ENCODE measurements at places on chromosomes 1 and 21. TPM values are rescaled to one million over a fixed set of nuclear protein-coding genes. Genes with fewer than 3 reads are reported as not detected.

Gene OR2L3
- 0.13 TPM for total RNA-seq

DNA sequence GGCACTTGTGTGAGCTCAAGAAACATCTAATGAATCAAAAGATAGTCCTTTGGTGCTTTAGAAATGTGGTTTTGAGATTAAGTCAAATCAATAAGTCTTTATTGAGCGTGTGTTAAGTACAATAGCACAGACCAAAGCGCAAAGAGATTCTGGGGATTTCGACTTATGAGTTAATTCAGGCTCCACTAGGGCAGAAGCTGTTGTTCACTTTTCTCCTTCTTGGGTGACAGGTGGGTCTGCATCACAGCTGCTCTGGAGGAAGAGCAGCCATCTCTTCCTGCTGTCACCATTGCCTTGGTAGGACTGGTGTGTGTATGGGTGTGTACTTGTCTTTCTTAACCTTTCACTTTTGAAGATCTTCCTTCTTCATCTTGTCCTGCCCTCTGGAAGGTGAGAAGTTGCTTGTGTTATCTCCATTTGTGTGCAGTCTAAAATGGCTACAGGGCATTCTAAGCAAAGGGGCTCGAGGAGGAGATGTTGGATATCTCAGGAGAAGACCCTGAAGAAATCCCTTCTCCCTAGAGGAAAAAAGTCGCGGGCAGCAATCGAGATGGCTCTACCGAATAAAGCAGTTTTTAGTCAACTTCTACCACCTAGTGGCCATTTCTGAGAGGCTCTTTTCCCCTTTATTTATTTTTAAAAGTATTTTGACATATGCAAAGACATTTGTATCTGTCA, 22.9 kb upstream of the DISC1 start:
- no peak for DNase-seq

GRCh38 chr1:18530587-18531502, 50.1 kb downstream of the KLHDC7A start:
- DNase-seq: no peak

Gene PRELP
- 200 TPM for total RNA-seq

Gene AMY2A
- total RNA-seq: 1.5 TPM

Gene DESI2
- total RNA-seq: 19.3 TPM

Gene NBPF1
- total RNA-seq: 40.4 TPM

Gene BROX
- 61.6 TPM for total RNA-seq

GRCh38 chr1:169508432-169509338, 22.9 kb upstream of the SLC19A2 start:
- DNase-seq: no peak

- no peak for DNase-seq
Observed at GRCh38 chr1:168473126-168473525, 70.7 kb downstream of the XCL2 start.

GRCh38 chr1:53728196-53728595, 10.8 kb downstream of the GLIS1 start:
- DNase-seq: no peak

- peak; percentile 31 for DNase-seq
Observed at GRCh38 chr1:29689372-29690030, 453.2 kb downstream of the PTPRU start.

DNA sequence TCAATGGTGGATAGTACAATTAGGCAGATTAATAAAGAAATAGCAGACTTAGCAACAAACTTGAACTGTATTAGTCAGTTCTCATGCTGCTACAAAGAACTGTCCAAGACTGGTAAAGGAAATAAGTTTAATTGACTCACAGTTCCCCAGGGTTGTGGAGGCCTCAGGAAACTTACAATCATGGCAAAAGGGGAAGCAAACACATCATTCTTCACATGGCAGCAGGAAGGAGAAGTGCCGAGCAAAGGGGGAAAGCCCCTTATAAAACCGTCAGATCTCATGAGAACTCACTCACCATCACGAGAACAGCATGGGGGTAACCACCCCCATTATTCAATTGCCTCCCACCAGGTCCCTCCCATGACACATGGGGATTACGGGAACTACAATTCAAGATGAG, 27.1 kb upstream of the PDE4B start:
- no peak for DNase-seq

Gene ABCA4
- 0.40 TPM for total RNA-seq

Gene GRHL3
- total RNA-seq: not detected

DNA sequence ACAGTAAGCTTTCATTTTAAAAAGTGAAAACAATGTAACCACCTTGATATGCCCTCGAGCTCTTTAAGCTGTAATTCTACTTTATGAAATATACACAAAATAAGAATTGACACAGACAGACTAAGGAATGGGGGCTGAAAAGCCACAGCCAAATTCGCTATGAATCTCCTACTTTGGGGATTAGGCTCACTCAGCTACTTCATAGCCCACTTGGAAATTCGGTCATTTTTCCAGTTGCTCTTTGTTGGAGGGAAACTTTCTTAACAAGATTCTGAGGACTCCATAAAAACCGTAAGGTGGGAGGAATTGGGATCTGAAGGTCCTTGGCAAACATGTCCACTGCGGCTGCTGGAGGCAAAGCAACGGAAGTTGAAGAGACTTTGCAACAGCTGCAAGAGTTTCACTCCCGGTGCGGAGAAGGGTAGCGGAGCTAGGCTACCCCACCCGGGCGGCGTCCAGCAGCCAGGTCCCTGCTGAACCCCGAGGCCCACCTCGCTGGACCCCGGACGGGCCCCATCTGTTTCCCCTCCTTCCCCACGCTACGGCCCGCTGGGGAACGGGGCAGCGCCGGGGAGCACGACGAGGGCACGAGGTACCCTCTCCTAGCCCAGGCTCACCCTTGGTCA, 634 bp downstream of the MYCBP start:
- no peak for DNase-seq

DNA sequence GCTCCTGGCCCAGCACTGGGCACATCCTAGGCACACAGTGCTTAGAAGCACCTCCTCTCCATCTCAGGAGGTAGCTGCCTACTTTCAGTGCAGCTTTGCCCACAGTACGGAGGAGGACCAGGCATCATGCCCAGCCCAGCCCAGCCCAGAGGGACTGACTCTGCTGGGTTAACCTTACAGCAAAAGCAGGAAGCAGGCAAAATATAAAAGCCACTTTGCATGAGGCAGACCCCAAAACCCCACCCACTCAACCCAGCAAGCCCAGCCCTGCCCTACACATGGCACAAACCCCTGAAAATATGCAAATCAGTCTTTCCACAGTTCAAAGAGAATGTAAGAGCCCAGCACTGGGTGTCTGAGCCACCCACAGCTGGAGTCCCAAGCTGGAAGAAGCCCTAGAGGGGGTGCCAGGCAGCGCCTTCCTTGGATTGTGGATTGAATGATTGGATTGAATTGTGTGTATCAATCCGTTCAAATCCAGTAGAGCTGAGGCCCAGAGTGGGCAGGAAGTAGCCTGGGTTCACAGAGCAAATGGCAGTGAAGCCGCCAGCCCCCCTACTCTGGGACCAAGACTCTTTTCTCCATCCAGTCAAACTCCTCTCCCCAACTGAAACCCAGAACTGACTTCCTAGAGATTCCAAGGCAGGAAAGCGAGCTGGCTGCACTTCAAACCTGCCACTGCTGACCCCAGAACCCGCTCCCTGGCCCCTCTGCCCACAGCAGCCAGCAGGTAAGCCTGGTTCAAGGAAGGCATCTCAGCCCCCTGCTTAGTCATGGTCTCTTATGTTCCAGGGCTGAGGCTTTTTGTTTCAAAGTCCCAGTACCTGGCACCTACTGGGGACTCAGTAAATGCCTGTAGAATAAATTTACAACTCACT, 117.7 kb downstream of the LACTBL1 start:
- no peak for DNase-seq

- no peak for DNase-seq
Observed at GRCh38 chr1:15733218-15733725, 2.8 kb upstream of the SLC25A34 start.

Gene MAPKAPK2
- 56.3 TPM for total RNA-seq

Gene DBT
- 16.2 TPM for total RNA-seq

- no peak for DNase-seq
Observed at GRCh38 chr1:107000902-107001301, 55.6 kb upstream of the PRMT6 start.

All from sciatic nerve (tissue), 2 donors.